ENCODE measurements at places on chromosomes 16 and 17.

GRCh38 chr16:58002416-58002800 is 1.2 kb downstream of the USB1 start:
- no peak for DNase-seq

DNA sequence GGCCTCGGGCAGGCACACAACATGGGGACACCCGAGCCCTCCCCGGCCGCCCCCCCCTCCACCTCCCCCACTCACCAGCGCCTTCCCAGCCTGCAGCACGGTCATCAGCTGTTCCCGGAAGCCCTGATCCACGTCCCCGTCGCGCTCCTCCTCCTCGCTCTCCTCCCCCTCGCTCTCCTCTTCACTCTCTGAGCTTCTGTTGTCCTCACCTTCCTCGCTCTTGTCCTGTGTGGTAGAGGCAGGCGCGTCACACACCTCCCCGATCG is 10.3 kb downstream of the MYBBP1A start:
- no peak for DNase-seq

DNA sequence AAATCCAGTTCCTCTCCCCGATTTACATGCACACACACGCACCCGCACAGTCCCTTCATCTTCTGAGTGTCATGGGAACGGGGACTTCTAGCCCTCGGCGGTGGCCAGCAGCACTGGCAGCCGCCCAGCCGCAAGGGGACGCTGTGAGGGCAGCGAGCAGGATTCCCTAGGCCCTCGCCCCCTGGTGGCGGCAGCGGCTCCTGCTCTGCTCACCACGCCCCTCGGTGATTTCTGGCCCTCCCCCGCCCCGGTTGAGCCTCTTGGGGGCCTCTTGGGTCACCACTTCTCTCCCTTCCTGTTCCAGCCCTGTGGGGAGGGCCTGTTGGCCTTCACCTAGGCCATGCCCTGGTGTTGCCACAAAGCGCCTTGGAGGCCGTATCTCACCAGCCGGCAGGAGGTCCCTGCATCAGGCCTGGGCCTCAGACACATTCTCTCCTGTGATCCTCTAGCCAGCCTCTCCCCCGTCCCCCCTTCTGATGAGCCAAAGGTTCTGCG is 75.2 kb upstream of the KSR1 start:
- DNase-seq = peak; percentile 93

GRCh38 chr16:57640612-57641011 is 12.2 kb downstream of the ADGRG1 start:
- DNase-seq = no peak

DNA sequence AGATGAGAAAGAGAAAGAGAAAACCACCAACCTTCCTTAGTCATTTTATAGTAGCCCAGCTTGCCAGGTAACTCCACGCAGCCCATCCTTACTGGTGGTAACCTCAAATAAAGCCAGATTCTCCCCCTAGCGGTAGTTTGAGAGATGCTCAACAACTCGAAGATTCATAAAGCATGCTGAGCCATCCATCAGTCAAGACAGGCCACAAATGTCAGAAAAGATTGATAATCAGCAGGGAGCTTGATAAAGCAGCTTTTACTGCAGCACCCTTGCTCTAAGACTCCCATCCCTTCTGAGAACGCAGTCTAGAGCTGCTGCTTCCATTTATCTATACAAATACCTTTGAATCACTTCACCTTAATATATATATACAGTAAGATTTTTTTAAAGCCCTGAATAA is 451.5 kb upstream of the HSBP1 start:
- peak; percentile 4 for DNase-seq

DNA sequence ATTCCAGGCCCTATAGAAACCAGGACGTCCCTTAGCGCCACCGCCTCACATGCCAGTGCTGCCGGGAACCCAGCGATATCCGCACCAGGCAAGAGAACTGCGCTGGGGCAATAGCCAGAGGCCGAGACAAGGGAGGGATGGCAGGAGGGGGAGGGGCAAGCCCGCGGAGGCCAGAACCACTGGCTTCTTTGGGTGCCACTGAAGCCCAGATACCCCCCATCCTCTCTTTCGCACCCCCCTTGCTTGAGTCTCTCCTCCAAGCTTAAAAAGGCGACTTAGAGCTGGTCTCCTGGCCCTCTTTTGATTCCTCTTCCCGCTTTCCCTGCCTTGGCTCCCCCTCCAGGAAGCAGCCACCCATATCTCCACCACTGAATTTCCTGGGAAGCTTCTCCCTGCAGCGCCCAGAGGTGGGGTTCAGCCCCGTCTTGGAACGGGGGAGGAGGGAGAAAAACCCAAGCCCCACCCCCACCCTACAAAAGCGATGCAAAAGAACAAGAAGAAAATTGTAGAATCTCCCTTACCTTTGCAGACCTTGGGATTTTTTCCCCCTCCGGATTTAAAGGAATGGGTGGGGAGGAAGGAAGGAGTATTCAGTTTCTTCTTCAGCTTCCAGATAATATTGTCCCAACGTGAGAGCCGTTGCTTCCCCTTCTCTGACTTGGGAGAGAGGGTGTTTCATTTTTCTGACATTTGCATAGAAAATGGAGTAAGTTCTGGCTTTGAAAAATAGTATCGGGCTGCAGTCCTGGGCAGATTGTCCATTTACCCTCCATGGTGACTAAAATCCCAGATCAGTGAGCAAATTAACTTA is 622 bp downstream of the HOXB6 start:
- DNase-seq = no peak

All from stimulated activated naive CD8-positive, alpha-beta T cell treated with anti-CD3 and anti-CD28 coated beads, Interleukin-15, Interleukin-2, amounts not matched to agents 100 U/mL and 50 U/mL, for 24 hours (primary cell).